ENCODE measurements at places on chromosomes 2 and 18. TPM values are rescaled to one million over a fixed set of nuclear protein-coding genes. Genes with fewer than 3 reads are reported as not detected.
A peak's percentile ranks its signal among the peaks of the same experiment; 100 is the strongest.

The CXXC1 gene
- 35.5 TPM for total RNA-seq

The NMUR1 gene
- 0.05 TPM for total RNA-seq

The CRYGC gene
- not detected for total RNA-seq

GRCh38 chr2:105454801-105455485 lies 56.1 kb upstream of the FHL2 start:
- DNase-seq, result no peak

- no peak for DNase-seq
Observed at GRCh38 chr2:86249579-86250391, 50.5 kb downstream of the MRPL35 start.

The POMC gene
- total RNA-seq, result 11.7 TPM

GRCh38 chr2:206435742-206436141 lies 7.6 kb upstream of the ADAM23 start:
- no peak for DNase-seq

The MAP3K19 gene
- total RNA-seq, result 0.05 TPM

DNA sequence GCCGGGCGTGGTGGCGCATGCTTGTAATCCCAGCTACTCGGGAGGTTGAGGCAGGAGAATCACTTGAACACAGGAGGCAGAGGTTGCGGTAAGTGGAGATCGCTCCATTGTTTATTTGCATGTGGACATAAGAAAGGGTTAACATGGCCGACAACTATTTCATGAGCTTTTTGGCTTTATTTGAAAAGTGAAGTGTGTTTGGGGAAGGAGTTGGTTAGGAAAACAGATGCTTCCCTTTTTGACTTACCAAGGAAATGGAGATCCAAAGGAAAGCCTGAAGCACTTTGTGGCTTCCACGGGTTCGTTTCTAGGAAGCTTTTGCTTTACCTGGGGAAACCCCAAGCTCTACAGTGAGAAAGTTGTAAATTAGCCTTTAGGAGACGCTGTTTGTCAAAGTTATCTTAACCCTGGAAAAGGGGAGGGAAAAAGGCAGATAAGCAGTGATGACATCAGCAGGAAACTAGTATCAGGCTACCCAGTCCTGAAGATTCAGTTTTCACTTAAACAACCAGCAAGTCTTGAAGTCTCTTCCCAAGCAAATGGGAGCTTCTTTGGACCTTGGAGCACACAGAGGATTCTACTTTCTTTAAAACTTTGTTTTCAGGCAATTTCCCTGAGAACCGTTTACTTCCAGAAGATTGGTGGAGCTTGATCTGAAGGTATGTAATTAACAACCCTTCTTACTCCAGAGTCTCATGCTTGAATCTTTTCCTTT lies at the start of gene CASP10:
CASP10 (plus strand) TSS at position 492 of the 715 bp plus-strand sequence. CDS start 2,637 bp downstream, outside the sequence.
- peak; percentile 67 for DNase-seq

GRCh38 chr2:98454500-98455235 lies 10.0 kb downstream of the INPP4A start:
- no peak for DNase-seq

- no peak for DNase-seq
Observed at GRCh38 chr2:214995409-214995808, 143.0 kb downstream of the ABCA12 start.

GRCh38 chr2:209845666-209846065 lies 74.0 kb downstream of the UNC80 start:
- no peak for DNase-seq

- DNase-seq, result no peak
Observed at GRCh38 chr2:238714038-238714528, 133.8 kb upstream of the TWIST2 start.

The KCNE4 gene
- total RNA-seq, result 0.71 TPM

The HOXD8 gene
- 1.5 TPM for total RNA-seq

GRCh38 chr2:102514061-102514785 lies 41.2 kb downstream of the SLC9A4 start:
- DNase-seq, result no peak

GRCh38 chr2:168165397-168165796 lies 82.0 kb downstream of the STK39 start:
- no peak for DNase-seq

The RNF125 gene
- total RNA-seq, result 5.1 TPM

The SLC9A4 gene
- total RNA-seq, result 0.05 TPM

The NAT8 gene
- total RNA-seq, result not detected

DNA sequence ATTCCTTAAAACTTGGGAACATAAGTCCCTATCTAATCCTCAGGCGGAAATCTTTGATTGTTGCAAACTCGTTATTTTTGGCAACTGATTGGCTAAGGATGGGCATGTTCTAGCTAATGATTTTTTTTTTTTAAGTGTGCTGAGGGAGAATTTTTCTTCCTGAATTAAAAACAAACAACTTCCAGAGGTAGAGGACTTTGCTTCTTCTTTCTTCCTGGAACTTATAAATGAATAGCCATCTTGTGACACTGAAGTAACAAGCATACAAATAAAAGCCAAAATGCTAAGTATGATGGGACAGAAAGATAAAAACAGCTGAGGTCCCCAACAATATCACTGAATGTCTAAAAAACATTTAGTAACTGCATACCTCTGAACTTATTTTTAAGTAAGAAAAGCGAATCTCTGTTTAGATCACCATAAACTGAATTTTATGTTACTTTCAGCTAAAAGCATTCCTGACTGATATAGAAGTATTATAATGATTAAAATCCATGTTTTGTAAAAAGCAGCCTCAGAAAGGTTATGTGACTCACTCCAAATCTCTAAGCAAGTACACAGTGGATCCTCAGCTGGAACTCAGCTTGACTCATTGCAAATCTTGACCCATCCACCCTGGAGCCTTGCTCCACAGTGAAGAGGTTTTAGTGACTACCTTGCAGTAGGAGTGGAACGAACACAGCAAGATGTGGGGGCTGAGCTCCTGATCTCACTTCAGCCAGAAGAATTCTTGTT lies 344.4 kb downstream of the CLIP4 start:
- no peak for DNase-seq

The SPC25 gene
- total RNA-seq, result 16.0 TPM

The TSPYL6 gene
- total RNA-seq, result not detected

The FHOD3 gene
- total RNA-seq, result 0.90 TPM

GRCh38 chr2:197205585-197206215 lies 104.9 kb downstream of the ANKRD44 start:
- peak; percentile 87 for DNase-seq
